Fibroblast of upper back skin (primary cell): ENCODE measurements at places on chromosomes 3 and 15.

- no peak for DNase-seq
Measured at GRCh38 chr3:137222736-137223225, 265.0 kb downstream of the IL20RB start.

GRCh38 chr3:105997800-105998526 lies 129.2 kb upstream of the CBLB start:
- peak; percentile 94 for DNase-seq

GRCh38 chr15:55992769-55993110 lies 672 bp downstream of the NEDD4 start:
- no peak for DNase-seq

DNA sequence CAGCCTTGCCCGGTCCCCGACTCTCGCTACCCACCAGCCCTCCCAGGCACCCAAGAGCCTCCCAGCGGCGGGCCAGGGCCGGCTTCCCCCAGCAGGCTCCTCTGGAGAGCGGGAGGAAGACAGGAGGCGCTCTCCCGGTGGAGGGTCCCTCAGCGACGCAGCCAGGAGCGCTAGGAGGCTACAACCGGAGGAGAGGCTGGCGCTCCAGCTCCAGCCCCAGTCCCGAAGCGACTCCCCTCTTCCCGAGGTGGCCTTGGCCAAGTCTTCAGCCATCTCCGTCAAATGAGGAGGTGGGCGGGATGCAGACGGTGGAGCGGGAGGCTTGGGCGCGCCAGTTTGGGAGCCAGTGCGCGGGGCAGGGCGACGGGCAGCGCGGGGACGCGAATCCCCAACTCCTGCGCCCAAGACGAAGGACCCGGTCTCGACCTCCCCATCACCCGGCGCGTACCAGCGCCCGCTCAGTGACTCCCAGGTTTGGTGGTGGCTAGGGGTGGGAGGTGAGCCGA lies 722 bp downstream of the CHRNA3 start:
- DNase-seq, result no peak

- DNase-seq, result no peak
Measured at GRCh38 chr15:85795337-85796305, 896 bp upstream of the KLHL25 start.

DNA sequence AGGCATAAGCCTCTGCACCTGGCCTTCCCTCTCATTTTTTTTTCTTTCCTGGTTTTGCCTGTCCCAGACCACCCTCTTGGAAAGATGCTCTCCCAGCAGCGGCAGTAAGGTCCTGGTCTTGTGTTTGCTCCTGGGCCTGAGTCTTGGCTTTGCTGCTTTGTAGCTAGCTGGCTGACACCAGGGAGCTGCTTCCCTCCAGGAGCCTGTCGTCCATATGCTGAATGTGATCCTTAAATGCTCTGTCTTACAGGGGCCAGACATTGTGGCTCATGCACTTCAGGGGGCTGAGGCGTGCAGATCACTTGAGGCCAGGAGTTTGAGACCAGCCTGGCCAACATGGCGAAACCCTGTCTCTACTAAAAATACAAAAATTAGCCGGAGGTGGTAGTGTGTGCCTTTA lies 17.2 kb downstream of the FLNB start:
- no peak for DNase-seq

GRCh38 chr15:33987444-33987843 lies 19.1 kb downstream of the CHRM5 start:
- DNase-seq, result no peak

DNA sequence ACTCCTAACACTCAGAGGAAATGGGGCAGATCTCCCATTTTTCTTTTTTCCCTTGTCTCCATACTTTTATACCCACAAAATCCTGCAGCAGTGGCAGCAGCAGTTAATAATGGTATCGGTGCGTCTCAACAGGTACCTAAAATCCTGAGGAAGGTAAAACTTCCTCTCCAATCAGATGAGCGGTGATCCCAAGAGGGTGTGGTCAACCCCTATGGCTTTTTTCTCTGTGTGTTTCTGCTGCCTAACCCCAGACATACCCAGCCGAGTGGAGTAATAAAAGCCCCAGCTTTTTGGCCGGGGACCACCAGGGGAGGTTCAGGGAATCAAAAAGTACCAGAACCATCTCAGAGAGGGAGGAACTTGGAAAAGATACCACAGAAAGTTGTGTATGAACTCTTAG lies 9.1 kb downstream of the GK5 start:
- no peak for DNase-seq
